Chondrocyte (in vitro differentiated cells): ENCODE measurements at places on chromosomes 2 and 18. TPM values are rescaled to one million over a fixed set of nuclear protein-coding genes. Genes with fewer than 3 reads are reported as not detected.

GRCh38 chr2:120656273-120656950 lies 79.3 kb upstream of the GLI2 start:
- no peaks in the 10 kb centered on the region for H3K36me3 ChIP-seq
- H3K4me1 ChIP-seq = peaks cover 4% of the 10 kb centered on the region
- no peak for DNase-seq
- H3K27ac ChIP-seq = no peak overlapping the region

GRCh38 chr2:1787755-1788477 lies 43.6 kb upstream of the PXDN start:
- no peak overlapping the region for H3K27ac ChIP-seq
- no peak overlapping the region for H3K4me3 ChIP-seq
- no peaks in the 10 kb centered on the region for H3K4me1 ChIP-seq
- DNase-seq = no peak
- peaks cover 9% of the 10 kb centered on the region for H3K27me3 ChIP-seq

GRCh38 chr18:76391038-76391437 lies 104.0 kb downstream of the ZNF516 start:
- H3K36me3 ChIP-seq = no peaks in the 10 kb centered on the region
- no peak for DNase-seq
- no peaks in the 10 kb centered on the region for H3K27me3 ChIP-seq
- peaks cover 11% of the 10 kb centered on the region for H3K4me1 ChIP-seq
- no peak overlapping the region for H3K4me3 ChIP-seq
- H3K27ac ChIP-seq = no peak overlapping the region

The NHEJ1 gene
- 7.3 to 13.3 TPM (median 12.7 TPM) in 3 replicates for total RNA-seq
